ENCODE measurements at places on chromosomes 12 and 14.

- no peak for DNase-seq
These were observed 2.8 kb downstream of the KLRC4 start for GRCh38 chr12:10406725-10407124.

DNA sequence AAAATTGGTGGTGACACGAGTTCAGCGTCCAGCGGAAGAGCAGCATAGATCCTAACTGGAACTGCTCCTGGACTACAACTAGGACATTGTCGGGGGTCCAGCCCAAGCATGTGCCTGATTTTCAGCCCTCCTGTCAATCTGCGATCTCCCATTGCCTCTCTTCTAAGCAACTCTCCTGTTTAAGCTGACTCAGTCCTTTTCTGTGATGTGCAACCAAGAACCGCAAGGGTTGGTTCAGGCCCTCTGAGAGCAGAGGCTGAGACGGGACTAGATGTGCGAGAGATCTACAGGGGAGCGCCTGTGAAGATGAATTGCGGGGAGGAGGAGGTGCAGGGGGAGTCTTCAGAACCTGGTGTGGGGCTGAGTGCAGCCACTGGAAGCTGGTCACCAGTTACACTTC, 3.7 kb upstream of the PAPLN start:
- DNase-seq: no peak

GRCh38 chr12:129481921-129482320, 421.9 kb downstream of the TMEM132D start:
- no peak for DNase-seq

- DNase-seq: no peak
These were observed 260.8 kb upstream of the G2E3 start for GRCh38 chr14:30297876-30298795.

DNA sequence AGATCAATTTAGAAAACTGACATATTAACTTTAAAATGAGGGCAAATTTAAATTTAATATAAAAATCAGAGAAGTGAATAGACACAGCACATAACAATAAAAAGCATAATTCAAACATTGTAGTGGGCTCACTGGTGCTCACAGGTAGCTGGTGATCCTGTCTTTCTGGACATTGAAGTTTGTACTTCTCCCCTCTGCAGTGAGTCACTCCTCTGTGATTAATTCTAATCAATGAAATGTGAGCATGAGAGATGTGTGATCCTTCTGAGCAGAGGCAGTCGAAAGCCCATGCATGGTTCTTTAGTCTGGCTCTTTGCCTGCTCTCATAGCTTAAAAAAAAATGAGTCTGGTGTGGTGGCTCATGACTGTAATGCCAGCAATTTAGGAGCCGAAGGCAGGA, 59.0 kb upstream of the RERGL start:
- DNase-seq: no peak

- DNase-seq: no peak
These were observed 268.7 kb downstream of the AKAP6 start for GRCh38 chr14:32597771-32598170.

- DNase-seq: peak; percentile 92
These were observed at the start of gene GXYLT1 for GRCh38 chr12:42144408-42145196. Gene GXYLT1, minus strand, starts transcription at chr12:42144874. Its CDS starts 228 bp downstream, at chr12:42144646.

DNA sequence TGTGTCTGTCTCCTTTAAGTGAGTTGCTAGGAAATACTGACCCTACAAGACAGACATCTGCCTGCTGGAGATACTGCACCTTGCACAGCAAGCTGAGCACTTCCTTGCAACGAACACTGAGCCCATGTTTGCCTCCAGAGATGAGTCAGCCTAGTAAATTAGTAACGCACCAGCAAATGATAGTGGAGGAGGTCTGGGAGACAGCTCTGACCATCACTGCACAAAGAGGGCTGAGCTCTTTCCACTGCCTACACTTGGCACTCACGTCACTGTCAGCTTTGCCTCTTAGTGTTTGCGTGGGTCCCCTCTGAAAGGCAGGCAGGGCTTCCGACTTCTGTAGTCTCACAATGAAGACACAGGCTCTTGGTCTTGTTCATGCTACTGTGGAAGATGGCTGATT, 109.0 kb downstream of the APAF1 start:
- no peak for DNase-seq

DNA sequence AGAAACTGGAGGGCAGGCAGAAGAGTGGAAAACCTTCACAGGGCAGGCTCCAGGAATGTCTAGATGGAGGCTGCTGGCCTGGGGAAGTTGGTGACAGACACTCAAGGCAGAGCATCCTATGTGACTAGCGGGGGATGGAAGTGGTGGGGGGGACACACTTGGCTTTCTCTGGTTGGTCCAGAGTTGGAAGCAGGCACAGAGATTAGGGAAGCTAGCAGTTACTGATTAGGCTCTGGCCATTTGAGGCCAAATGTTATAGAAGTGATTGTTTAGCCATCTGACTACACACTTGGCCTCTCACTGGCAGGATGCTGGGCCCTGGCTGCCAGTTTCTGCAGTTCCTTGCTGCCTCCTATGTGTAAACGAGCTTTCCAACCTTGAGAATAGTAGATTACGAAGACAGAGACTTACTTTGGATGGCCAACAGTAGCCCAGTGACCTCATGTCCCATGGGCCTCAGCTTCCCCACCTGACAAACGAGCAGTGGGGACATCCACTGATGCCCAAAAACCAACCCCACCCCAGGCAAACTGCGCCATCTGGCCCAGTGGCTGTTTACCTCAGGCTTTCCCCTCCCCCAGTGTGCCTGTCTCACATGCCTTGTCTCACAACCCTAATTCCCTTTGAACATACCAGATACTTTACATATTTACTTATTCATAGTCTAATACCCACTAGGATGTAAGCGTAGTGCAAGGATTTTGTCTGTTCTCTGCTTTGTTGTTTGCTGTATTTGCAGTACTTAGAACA, 102.7 kb downstream of the PAPLN start:
- DNase-seq: no peak

- DNase-seq: no peak
These were observed 71.5 kb upstream of the MDM1 start for GRCh38 chr12:68403711-68404110.

- DNase-seq: no peak
These were observed 230.1 kb downstream of the FOXN3 start for GRCh38 chr14:89186856-89187376.

GRCh38 chr12:25835385-25835784, 123.1 kb upstream of the RASSF8 start:
- no peak for DNase-seq

DNA sequence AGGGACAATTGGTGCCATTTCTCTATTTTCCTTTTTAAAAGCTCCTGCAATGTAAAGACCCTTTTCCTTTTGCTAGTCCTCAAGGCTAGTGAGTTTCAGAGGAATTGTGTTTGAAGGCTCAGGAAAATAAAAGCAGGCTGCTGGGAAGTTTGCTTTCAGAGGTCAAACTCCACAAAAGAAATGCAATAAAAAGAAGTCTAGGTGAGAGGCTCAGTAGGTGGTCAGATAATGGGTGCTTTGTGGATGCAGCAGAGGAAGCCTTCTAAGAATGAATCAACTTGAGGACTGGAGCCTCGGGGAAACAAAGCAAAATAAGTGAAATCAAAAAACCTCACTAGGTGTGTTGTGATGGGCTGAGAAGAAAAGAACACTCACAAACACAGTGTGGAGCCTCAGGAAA, 10.3 kb downstream of the CCDC175 start:
- DNase-seq: no peak

GRCh38 chr14:92005019-92005418, 34.8 kb downstream of the TRIP11 start:
- no peak for DNase-seq

- no peak for DNase-seq
These were observed 21.1 kb downstream of the PLEKHD1 start for GRCh38 chr14:69505338-69506240.

DNA sequence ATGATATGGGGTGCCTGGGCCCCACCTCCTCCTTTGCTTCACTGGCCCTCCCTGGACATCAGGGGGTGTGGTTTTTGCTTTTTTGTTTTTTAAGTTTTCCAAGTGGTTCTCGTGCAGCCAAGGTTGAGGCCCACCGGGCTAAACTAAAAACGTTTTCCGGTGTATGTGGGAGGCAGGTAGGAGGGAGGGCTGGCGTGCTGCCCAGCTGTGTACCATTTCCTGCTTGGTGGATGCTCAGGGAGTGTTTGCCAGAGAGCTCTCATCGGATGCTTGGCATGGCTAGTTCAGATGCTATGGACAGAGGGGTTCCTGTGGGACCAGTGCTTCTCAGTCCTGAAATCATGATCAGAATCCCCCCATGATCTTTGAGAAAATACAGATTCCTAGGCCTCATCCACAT, 246.4 kb downstream of the CACNA1C start:
- DNase-seq: no peak
